ENCODE measurements at places on chromosomes 16 and 17.

- DNase-seq, result no peak
Measured at GRCh38 chr16:19164285-19164684, 3.8 kb upstream of the SYT17 start.

DNA sequence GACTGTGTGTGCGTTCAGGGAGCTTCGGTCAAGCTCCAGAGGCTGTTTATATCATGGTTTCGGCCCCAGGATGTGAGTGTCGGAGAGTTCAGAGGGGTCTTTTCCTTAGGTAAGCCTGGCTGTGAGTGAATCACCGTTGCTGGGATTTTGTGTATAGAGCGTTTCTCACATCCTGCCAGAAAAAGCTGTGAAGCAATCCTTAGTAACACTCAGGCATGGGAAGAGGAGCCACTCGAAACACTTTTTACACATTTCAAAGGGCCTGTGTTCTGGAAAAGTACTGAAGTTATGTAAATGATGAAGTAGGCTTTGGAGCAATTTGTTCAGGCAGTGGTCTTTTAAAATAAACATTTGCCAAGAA lies 662 bp downstream of the PGS1 start:
- DNase-seq, result no peak

- DNase-seq, result peak; percentile 86
Measured at GRCh38 chr17:82414548-82415281, 3.4 kb upstream of the HEXD start.

DNA sequence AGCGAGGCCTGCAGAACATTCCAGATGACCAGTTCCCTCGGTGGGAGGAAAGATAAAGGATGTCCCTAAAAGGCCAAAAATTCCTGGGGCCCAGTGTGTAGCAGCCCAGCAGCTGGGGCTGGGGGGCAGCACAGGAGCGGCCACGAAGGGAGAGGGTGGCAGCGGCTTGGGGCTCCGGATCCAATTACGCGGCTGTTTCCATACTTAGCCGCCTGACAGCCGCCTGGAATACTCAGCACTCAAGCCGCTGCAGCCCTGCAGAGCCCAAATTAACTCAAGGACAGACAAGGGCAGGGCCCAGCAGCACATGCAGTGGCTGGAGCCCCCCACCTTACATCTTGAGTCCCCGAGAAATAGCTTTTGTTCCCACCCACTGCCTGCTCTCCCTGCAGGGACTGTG lies 1.3 kb downstream of the SRL start:
- DNase-seq, result no peak

DNA sequence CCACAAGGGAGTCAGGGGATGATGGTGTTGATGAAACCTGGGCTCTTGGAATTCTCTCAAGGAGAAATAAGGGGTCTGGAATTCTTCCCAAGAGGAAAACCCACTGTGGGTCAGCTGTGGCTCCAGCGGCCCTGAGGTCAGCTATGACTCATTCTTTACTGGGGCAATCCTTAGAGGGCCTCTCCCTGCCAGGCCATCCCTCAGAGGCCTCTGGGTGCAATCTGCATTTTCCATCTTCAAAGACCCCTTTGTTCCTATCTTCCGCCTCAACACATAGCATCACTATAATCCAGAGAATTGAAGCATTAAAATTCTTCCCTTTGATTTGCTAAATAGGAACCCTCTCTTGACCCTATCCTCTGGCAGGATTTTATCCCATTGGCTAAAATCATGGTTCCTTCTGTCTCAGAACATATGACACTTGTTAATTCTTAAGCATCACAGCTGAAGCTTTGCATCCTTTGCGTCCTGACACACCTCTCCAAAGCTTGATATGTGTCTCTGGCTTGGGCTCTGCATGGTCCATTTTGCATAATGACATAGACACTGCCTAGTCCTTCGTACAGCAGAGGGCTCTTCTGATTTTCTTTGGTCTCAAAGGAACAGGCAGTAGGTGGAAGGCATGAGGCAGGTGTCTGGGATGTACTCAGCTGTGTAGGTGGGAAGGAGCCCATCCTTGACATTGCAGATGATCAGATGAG lies 4.4 kb upstream of the KRT37 start:
- no peak for DNase-seq

- DNase-seq, result no peak
Measured at GRCh38 chr17:76237859-76238313, 2.4 kb downstream of the RNF157 start.

DNA sequence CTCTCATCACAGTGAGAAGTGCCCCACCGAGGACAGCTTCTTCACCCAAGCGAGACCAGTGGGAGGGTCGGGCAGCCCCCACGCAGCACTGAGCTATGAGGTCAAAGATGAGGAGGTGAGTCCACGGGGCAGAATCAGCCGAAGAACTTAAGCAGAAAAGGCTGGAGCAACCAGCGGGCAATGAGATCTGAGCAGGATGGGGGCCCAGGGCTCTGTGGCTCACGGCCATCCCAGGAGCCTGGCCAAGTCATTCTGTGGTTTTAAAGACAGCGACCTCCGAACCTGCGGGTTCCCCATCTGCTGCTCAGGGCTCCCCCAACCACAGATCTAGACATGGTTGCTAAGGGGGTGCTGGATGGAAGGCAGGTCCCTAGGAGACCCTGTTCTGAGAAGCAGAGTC lies 202.6 kb downstream of the RBFOX3 start:
- no peak for DNase-seq

DNA sequence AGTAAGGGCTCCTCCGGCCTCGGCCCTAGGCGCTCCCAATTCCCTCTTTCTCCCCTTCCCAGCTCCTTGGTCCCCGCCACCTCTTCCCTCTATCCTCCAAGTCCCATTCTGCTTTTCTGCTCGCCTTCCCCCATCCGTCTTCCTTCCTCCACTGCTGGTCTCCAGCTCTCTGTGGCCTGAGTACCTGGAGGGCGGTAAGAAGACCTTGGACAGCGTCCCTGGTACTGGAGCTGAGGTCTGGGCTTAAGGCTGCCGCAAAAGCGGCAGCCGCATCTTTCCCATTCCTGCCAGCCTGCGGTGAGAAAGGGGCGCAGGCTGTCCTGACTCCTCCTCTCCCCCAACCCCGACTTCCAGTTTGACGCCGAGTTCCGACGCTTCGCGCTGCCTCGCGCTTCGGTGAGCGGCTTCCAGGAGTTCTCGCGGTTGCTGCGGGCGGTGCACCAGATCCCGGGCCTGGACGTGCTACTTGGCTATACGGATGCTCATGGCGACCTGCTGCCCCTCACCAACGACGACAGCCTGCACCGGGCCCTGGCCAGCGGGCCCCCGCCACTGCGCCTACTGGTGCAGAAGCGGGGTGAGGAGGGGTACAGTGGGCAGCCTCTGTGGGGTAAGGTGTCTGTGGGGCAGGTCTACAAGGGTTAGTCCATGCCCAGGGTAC lies 471 bp downstream of the PARD6A start:
- DNase-seq, result peak; percentile 54

GRCh38 chr17:1005361-1005946 lies 8.5 kb downstream of the TIMM22 start:
- DNase-seq, result no peak

DNA sequence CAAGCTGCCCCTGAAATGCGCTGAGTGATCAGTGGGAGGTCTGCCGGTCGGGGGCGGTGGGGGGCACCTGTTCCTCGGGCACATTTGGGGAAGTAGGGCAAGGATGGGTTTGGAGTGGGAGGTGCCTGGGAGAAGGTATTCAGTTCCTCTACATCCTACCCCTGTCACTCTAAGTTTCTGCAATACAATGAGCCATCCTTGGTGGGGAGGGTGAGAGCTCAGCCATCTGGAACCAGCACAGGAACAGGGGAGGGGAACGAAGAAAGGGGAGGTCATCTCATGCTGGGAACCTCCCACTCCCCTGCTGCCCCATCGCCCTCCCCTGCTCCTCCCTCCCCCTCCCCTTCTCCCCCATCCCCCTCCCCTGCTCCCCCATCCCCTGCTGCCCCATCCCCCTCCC lies 4.2 kb downstream of the DPH1 start:
- no peak for DNase-seq

GRCh38 chr16:85104821-85105391 lies 7.4 kb downstream of the CIBAR2 start:
- no peak for DNase-seq

GRCh38 chr17:79473111-79473875 lies 137.6 kb downstream of the RBFOX3 start:
- no peak for DNase-seq

DNA sequence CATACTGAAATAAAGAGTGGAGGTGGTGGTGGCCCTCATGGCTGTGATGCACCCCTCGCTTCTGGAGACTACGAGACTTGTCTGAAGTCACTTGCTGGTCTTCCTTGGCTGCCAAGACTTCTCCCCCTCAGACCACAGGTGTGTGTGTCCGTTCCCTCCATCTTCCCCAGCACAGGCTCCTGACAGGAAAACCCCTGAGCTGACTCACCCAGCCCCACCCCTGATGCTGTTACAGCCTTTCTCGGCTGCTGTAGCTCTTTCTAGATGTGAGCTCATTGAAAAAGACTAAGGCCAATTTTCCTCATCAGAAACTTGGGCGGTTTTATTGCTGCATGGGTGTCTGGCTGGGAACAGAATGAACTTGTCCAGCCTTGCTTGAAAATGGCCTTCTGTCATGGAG lies 296.9 kb downstream of the TMEM114 start:
- no peak for DNase-seq

- no peak for DNase-seq
Measured at GRCh38 chr17:61809816-61810392, 53.4 kb downstream of the BRIP1 start.

DNA sequence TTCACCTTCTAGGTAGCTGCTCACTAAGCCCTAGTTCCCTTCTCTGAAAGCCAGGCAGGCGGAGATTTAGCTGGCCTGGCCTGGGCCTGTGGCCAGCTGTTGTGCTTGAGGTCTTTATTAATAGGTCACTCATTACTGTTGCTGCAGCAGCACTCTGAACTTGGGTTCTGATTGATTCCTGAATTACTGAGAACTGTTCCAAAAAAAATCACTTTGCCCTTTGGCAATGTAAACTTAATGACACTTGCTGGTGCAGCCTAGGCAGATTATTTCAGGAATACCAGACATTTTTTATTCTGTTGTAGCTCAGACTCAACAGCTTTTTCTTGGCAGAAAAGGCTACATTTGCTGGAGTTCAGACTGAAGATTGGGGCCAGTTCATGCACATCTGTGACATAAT lies 2.7 kb downstream of the TOM1L1 start:
- no peak for DNase-seq

DNA sequence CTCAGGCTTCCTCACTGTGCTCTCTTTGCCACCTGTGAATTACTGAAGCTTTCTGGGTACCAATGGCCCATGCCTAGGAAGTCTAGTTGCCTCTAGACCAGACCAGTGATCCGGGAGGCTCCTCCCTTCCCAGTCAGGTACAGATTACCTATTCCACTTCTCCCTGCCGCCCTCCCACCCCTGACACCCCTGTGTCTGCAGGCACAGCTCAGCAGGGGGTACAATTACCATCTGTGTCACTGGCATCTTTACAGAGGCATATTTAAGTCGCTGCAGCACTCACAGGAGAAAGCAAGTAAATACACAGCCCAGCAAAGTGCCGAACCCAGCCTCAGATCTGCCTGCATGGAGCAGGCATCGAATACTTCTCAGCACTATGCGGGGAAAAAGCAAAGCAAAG lies 5.3 kb upstream of the WSCD1 start:
- no peak for DNase-seq

DNA sequence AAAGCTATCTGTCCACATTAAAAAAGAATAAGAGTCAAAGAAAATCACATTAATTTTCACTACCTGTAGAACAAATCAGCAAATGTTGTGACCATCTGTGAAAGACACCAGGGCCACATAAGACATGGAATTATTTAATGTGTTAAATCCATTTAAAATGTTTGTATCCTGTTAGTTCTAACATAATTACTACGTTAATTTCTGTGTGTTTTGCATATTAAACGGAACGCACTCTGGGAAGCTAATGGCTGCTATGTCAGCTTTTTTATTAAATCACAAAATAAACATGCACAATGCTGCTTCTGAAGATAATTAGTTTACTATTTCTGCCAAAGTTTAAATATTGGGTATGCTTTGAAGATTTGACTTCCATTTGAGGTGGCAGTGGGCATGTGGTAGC lies 1061.2 kb downstream of the CDH11 start:
- no peak for DNase-seq

DNA sequence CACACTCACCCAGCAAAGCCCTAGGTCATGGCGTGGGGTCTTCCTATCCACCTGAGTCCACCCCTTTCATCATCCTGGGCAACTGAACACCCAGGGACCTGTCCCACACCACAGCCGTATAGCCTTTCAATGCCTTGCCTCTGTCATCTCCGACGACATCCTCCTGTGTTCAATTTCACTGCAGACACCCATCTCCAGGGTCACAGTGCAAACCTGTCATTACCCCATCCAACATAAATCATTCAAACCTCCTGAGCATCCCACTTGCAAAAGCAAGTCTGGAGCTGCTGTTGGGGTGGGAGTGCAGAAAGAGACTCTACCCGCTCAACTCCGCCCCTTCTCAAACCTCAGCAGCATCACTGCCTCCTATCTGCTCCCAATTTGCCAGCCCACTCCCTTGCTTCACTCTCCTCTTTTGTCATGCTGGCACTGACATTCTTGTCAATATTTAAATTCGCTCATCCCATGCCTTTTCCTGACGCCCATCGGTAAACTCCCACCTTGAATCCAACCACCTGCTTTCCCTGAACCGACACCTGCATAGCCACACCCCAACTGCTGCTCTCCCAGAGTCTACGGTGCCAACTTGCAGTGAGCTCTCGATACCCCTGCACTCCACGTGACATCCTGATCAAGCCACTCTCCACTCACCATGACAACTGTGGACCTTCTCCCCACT lies 37.0 kb downstream of the MARF1 start:
- no peak for DNase-seq

DNA sequence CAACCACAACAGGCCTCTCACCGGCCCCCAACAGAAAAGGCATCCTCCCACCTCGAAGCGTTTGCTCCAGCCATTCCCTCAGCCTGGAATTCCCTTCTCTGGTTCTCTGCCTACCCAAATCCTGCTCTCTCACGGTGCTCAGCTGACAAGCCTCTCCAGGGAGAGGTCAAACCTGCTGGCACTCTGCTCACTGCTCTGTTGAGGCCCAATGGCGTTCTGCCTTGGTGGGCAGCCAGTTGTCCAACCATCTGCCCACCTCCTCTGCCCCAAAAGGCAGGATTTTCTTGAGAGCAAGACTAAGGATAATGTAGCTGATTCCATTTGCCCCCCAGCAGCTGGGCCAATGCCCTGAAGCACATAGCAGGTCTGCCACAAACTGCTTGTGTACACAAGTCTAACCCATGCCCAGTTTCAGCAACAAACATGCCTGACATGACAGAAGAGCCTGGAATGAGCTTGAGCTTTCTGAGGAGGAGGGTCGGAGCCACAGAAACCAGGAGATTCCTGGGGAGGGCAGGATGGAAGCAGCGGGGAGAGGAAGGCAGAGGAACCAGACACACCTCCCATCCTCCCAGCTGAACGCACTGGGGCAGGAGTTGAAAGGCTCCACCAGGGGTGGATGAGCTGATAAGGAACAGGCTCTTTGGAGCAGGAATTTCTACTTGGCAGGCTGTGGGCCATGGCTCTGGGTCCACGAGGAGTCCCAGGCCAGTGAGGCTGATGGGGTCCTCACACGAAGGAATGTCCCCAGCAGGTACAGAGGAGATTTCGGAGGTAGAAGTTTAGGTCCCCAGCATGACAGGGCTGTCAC lies 23.9 kb downstream of the ARHGAP27 start:
- no peak for DNase-seq

GRCh38 chr17:41647038-41647813 lies 22.9 kb upstream of the KRT17 start:
- DNase-seq, result no peak

Data from activated CD4-positive, alpha-beta T cell treated with anti-CD3 and anti-CD28 coated beads for 48 hours (primary cell).